ENCODE measurements at places on chromosomes 13 and 19.

- no peaks in the 10 kb centered on the region for H3K27me3 ChIP-seq
- peaks cover 5% of the 10 kb centered on the region for H3K4me1 ChIP-seq
- peaks cover 1% of the 10 kb centered on the region for H3K36me3 ChIP-seq
- H3K4me3 ChIP-seq, result no peak overlapping the region
- DNase-seq, result no peak
Measured at GRCh38 chr13:19984430-19985218, 26.1 kb downstream of the ZMYM2 start.

DNA sequence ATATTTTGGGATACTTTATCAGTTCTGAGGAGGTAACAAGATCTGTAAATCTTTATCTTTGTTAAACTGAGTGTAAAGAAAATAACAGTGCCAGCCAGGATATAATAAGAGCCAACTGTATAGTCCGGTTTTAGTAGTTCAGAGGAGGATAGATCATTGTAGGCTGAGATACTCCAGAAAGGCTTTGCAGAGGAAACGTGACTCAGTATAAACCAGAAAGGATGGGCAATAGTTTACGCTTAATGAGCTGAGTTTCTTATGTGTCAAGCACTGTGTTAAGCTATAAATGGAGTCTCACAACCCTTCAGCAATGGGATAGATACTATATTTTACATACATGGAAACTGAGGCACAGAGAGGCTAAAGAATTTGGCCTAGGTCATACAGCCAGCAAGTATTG lies 3.8 kb downstream of the RFXAP start:
- H3K27ac ChIP-seq, result no peak overlapping the region
- H3K4me3 ChIP-seq, result no peak overlapping the region

GRCh38 chr19:16601378-16602052 lies 26.5 kb downstream of the MED26 start:
- H3K36me3 ChIP-seq, result no peaks in the 10 kb centered on the region
- H3K27me3 ChIP-seq, result no peaks in the 10 kb centered on the region
- no peak overlapping the region for H3K4me3 ChIP-seq
- DNase-seq, result no peak

- H3K4me3 ChIP-seq, result no peak overlapping the region
- H3K4me1 ChIP-seq, result no peaks in the 10 kb centered on the region
- no peak overlapping the region for H3K27ac ChIP-seq
- H3K27me3 ChIP-seq, result no peaks in the 10 kb centered on the region
Measured at GRCh38 chr13:92682832-92683517, 543.6 kb upstream of the GPC6 start.

GRCh38 chr13:43433691-43434141 lies 353.1 kb downstream of the ENOX1 start:
- no peak for DNase-seq
- H3K4me3 ChIP-seq, result no peak overlapping the region
- H3K36me3 ChIP-seq, result no peaks in the 10 kb centered on the region
- no peak overlapping the region for H3K27ac ChIP-seq
- H3K27me3 ChIP-seq, result no peaks in the 10 kb centered on the region

DNA sequence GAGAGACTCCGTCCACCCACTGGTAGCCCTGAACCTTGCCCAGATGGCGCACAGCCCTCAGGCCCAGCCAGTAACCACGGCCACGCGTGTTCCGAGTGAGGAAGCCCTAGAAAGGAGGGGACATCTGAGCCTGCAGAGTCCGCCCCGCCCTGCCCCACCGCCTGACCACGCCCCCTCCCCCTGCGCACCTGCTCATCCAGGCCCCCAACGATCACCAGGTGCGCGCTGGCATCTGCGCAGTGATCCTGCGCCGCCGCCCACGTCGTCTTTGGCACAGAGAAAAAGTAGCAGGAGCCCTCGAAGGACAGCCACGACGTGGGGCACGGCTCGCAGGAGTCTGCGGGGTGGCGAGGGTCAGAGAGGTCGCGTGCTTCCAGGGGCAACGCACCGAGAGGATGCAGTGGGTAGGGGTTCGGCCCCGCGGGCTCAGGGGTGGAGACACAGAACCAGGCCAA lies 2.1 kb downstream of the CLEC4G start:
- peaks cover 56% of the 10 kb centered on the region for H3K27me3 ChIP-seq
- H3K36me3 ChIP-seq, result no peaks in the 10 kb centered on the region
- no peak for DNase-seq
- no peak overlapping the region for H3K4me3 ChIP-seq

Measured in heart left ventricle (tissue), 16 donors.